ENCODE measurements at places on chromosomes 2 and 18.

DNA sequence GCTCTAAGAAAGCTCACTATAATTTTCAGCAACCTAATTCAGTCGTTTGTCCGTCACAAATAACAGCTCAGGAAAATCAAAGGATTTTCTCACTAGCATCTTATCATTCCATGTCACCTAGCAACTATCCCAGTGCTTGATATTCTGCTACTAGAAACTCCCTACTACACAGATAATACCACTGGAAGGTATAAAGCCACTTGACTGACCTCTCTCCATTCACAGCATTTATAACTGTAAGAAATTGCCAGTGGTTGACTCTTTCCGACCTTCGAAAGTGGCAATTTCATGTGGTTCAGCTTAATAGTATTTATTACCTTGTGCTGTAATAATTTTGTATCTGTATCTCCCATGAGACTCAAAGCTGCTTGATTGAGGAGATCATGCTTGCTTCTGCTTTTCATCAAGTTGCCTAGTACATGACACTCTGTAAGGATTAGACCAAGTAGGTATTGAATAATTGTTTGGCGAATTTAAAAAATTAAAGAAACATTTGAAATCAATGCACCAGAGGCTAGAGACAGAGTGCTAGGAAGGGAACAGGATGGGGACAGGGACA lies 79.6 kb upstream of the TACR1 start:
- no peak for DNase-seq

DNA sequence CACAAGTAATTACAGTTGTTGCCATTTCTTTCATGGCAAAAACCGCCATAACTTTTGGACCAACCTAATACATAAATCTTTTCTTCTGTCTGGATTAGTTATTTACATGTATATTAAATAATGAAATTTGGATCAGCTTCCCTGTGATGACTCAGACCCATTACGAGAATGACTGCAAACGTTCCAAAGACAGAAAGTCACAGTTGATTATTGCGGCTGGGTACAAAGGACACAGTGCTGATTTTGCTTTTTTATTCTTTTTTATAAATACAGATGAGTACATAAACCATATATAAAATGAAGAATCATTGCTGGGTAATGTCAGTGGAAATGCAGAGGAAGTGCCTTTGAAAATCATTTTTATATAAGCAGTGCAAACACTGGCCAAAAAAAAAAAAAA lies 126.2 kb downstream of the TWIST2 start:
- DNase-seq: no peak

DNA sequence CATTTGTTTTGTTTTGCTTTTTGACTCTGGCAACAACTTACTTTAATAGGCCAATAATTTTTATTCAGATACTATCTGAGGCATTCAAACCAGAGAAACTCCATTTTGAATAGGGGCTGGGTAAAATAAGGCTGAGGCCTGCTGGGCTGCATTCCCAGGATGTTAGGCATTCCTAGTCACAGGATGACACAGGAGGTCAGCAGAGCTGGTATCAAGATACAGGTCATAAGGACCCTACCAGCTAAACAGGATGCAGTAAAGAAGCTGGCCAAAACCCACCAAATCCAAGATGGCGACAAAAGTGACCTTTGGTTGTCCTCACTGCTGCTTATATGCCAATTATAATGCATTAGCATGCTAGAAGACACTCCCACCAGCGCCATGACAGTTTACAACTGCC lies 102.2 kb upstream of the XPO1 start:
- DNase-seq: no peak

GRCh38 chr2:143545059-143545948 lies 416.1 kb downstream of the ARHGAP15 start:
- DNase-seq: no peak

GRCh38 chr18:59056706-59057492 lies 82.8 kb upstream of the SEC11C start:
- peak; percentile 53 for DNase-seq

GRCh38 chr2:196368546-196369225 lies 197.3 kb upstream of the STK17B start:
- DNase-seq: no peak

- DNase-seq: no peak
Observed at GRCh38 chr18:44943311-44943881, 262.7 kb downstream of the SETBP1 start.

GRCh38 chr2:46983065-46983801 lies 67.6 kb upstream of the MCFD2 start:
- no peak for DNase-seq

DNA sequence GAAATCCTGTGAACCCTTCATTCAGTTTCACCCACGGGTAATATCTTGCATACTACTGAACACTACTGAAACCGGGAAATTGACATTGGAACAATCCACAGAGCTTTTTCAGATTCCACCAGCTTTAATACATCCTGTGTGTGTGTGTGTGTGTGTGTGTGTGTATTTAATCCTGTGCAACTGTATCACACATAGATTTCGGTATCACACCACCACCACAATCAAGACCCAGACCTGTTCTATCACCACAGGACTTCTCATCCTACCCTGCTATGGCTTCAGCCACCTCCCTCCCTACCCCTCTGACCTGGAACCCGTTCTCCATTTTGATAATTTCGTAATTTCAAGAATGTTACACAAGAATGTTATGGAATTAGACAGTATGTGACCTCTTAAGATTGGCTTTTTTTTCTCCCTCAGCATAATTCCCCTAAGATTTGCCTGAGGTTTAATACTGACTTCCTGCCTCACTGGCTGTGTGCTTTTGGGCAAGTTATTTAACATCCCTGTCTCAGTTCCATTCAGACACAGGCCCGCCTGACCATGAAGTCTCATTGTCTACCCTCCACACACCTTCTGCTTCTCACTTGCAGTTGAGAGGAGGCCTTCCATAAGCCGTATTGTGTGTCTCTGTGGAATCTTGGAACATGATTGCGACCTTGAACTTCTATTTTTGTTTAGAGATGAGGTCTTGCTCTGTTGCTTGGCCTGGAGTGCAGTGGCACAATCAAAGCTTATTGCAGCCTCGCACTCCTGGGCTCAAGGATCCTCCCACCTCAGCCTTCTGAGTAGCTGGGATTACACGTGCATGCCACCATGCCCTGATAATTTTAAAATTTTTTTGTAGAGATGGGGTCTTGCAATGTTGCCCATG lies 14.4 kb upstream of the TMEM131 start:
- no peak for DNase-seq

DNA sequence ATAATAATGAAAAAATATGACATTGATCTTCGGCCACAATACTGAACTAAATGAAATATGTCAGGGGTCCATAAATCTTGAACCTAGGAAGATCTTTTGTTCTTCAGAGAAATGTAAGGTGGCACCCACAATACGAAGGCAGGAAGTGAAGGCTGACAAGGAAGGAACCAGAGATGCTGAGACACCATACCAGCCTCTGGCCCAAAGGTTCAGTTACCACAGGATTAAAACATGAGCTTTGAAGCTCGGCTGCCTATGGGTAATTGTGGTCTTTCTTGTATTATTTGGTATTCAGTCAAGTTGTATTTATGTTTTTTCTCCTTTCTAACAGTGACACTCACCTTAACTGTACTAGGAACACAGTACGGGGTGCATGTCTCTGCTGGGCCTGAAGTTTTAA lies 448.8 kb upstream of the SETBP1 start:
- no peak for DNase-seq

GRCh38 chr2:187547353-187547979 lies 6.8 kb downstream of the TFPI start:
- DNase-seq: no peak

- DNase-seq: no peak
Observed at GRCh38 chr18:29156531-29156930, 979.6 kb upstream of the CDH2 start.

GRCh38 chr2:31674446-31674845 lies 93.7 kb upstream of the SRD5A2 start:
- DNase-seq: no peak

- no peak for DNase-seq
Observed at GRCh38 chr2:205872716-205873115, 190.4 kb downstream of the NRP2 start.

DNA sequence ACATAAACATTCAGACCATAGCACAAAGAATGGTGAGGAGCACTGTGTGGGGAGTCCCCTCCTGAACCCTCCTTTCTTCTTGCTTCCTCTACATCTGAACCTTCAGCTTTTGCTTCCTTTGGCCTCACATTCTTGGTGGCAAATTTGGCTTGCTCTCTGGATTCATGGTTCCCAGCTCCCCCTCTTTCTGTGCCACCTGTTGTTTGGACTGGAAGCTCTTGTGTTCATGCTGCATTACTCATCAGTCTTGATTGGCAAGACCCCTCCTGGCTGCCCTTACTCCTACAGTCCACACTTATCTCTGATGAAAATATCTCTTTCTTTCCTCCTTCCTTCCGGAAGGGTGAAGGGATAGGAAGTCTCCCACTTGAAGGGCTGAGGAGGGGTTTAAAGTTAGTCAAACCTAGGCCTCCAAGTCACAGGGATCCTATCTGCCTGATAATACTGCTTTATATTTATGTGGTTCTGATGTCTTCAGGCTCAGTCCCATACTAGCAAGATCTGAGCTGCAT lies 70.0 kb downstream of the MYO3B start:
- no peak for DNase-seq

- DNase-seq: no peak
Observed at GRCh38 chr2:96090196-96090926, 26.0 kb downstream of the ADRA2B start.

- DNase-seq: no peak
Observed at GRCh38 chr18:43664487-43665008, 387.3 kb upstream of the SYT4 start.

DNA sequence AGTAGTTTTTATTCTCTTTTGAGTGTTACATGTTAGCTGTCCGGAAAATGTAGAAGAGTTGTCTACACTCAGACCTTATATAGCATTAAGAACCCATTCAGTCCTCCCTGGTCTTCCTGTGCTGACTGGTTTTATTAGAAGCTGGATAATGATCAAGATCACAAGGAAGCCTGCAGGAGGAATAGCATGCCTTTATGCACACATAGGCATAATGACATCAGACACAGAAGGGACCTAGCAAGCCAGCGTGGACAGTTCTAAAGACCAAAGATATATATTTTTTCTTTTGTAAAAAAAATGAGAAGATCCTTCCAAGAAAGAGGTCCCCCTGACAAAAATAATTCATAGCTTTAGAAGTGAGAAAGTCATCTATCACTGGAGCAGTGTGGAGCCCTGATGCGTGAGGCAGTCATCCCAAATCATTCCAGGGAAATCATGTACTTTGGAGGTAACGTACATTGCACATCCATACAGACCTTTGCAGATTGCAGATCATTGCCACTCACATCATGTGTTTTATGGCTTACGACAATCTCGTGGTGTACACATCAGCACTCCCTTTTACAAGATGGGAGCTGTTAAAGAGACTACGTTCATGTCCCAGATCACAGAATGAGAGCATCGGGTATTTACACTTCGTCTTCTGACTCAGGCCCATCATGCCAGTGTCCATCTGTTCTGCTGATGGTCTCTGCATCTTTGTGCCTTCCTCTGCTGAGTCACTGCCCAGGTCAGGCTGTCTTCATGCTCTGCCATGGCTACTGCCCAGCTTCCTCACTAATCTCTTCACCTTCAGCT lies 334.0 kb downstream of the SOCS6 start:
- no peak for DNase-seq

Measured in LNCaP clone FGC (cell line).